ENCODE measurements at places on chromosomes 13 and 19.

- no peak for DNase-seq
These were observed 540.0 kb downstream of the LMO7 start for GRCh38 chr13:76175961-76176725.

DNA sequence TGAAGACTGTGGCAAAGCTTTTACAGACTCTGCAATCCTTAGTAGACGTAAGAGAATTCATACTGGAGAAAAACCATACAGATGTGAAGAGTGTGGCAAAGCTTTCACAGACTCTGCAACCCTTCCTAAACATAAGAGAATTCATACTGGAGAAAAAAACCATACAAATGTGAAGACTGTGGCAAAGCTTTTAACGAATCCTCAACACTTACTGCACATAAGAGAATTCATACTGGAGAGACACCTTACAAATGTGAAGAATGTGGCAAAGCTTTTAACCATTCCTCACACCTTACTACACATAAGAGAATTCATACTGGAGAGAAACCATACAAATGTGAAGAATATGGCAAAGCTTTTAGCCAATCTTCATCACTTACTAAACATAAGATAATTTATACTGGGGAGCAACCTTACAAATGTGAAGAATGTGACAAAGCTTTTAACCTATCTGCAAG, 50.1 kb upstream of the ZNF98 start:
- DNase-seq = no peak

GRCh38 chr19:10612499-10613119, 12.7 kb upstream of the SLC44A2 start:
- DNase-seq = no peak

DNA sequence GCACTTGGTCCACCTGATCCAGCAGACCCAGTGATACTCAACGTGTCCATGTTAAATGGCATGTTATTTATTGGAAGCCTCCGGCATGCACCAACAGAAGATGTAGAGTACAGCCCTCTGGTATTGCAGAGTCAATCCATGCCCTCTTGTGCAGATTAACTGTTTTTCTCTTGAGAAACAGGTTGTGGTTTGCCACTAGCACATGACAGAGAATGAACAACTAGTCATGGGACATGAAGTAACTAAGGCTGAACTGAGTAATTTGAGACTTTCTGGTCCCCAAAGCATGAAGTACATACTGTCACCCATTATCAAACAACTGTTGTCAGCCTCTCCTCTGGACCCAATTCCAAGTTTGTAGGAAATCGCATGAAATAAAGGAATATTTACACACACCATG, 3.2 kb downstream of the ZNF562 start:
- DNase-seq = no peak

- no peak for DNase-seq
These were observed 232.0 kb downstream of the B3GLCT start for GRCh38 chr13:31431722-31432137.

- peak; percentile 12 for DNase-seq
These were observed 37.4 kb downstream of the SCGB2B2 start for GRCh38 chr19:34639491-34640085.

DNA sequence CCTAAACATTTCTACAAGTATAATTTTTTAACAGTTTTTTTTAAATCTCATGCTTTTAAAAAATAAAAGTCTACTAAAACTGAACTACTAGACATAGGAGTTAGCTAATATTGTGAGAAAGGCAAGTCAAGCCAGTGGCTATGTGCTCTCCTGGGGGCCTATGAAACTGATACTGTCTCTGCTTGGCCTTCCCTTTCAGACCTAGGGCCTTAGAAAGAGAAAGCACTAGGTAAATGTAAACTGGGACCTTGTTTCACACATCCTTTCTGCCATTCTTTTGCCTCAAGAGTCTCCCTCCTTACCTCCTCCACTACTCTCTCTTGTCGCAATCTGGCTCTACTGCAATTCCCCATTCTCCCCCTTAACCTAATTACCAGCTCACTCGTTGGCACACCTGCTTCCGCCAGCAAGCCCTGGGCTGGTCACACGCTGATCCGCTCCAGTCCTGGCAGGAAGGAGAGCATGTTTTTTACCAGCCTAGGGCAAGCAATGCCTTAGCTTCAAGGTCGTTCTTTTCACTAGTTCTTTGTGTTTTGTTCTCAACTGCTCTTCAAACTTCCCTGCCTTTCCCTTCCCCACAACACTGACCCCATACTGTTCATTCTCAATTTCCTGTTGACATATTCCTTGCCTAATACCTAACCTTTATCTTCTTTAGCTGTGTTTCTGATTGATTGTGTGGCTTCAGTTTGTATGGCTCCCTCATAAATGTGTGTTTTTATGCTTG, 23.1 kb downstream of the TBC1D4 start:
- DNase-seq = no peak

DNA sequence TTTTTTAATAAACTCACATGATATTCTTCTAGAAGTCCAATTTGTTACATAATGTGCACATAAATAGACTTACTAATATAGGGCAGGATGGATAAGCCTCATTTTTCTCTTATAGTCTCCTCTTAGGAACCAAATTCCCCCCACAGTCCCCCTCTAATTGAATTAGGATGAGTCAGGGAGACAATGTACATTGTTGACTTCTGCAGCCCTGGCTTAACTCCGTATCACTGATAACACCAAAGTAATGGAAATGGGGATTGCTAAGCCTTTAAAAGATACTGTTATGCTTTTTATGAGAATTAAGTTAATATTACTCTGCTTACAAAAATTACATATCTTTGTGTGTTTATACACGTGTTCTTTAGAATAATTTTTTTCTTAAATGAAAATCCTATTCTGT, 5.1 kb upstream of the PCDH9 start:
- no peak for DNase-seq

GRCh38 chr13:65342541-65343337, 1887.4 kb downstream of the PCDH9 start:
- DNase-seq = no peak

DNA sequence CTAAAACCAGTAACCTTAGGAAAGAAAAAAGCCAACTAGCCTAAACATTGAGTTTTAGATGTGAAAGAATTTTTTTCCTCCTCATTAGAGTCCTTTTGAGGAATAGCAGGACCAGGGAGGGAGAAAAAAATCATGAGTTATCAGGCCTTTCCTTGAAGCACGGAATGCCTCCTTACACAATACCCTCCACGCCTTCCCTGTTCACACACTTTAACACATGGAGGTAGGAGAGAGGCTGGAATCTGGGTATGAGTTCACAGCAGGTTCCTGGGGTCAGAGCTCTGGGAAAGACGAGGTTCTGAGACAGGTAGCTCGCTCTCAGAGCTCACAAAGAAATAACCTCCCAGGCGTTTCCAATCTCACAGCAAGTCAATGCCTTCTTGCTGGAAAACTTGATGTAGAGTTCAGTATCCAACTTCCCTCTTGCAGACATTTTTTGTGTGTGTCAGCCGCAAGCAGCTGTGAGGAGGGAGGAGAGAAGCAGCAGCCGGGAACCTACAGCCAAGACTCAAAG, 716 bp downstream of the ZNF573 start:
- no peak for DNase-seq

DNA sequence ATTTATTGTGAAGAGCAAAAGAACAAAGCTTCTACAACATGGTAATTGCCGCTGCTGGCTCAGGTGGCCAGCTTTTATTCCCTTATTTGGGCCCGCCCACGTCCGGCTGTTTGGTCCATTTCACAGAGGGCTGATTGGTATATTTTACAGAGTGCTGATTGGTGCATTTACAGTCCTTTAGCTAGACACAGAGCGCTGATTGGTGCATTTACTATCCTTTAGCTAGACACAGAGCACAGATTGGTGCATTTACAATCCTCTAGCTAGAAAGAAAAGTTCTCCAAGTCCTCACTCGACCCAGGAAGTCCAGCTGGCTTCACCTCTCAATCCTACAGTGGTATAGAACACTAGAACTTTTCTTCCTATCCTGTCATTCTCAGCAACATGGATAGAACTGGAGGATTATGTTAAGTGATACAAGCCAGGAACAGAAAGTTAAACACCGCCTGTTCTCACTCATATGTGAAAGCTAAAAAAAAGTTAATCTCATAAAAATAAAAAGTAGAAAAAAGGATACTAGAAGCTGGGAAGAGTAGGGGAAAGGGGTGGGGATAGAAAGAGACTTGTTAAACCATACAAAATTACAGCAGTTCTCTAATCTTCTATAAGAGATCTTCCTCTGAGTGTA, 33.6 kb upstream of the FARP1 start:
- no peak for DNase-seq
